ENCODE measurements at places on chromosomes 1 and 21.

DNA sequence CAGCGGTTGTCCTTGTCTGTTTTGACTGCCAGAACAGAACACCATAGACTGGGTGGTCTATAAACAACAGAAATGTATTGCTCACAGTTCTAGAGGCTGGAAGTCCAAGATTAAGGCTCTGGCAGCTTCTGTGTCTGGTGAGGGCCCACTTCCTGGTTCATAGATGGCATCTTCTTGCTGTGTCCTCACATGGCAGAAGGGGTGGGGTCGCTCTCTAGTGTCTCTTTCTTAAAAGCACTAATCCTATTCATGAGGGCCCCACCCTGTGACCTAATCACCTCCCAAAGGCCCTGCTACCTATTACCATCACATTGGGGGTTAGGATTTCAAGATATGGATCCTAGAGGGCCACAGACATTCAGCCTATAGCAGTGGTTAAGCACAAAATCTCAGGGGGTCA lies 304.4 kb downstream of the NFIA start:
- DNase-seq = no peak

DNA sequence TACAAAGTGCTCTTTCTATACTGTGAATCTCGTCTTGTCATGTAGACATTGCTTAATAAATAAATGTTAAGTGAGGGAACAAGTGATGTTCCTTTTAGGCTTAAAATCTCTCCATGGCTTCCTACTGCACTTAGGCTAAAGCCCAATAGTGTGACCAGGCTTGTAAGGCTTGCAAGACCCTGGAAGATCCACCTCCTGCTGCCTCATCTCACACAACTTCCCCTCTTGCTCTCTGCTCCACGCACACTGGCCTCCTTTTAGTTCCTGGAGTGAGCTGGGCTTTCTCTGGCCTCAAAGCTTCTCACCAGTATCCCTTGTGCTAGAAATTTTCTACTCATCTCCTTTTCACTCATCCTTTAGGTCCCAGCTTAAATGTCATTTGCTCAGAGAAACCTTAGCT lies 41.5 kb upstream of the DIPK1A start:
- no peak for DNase-seq

GRCh38 chr21:41573902-41574690 lies 66.1 kb upstream of the TMPRSS2 start:
- DNase-seq = no peak

- no peak for DNase-seq
Observed at GRCh38 chr1:193083365-193084088, 21.7 kb downstream of the GLRX2 start.

DNA sequence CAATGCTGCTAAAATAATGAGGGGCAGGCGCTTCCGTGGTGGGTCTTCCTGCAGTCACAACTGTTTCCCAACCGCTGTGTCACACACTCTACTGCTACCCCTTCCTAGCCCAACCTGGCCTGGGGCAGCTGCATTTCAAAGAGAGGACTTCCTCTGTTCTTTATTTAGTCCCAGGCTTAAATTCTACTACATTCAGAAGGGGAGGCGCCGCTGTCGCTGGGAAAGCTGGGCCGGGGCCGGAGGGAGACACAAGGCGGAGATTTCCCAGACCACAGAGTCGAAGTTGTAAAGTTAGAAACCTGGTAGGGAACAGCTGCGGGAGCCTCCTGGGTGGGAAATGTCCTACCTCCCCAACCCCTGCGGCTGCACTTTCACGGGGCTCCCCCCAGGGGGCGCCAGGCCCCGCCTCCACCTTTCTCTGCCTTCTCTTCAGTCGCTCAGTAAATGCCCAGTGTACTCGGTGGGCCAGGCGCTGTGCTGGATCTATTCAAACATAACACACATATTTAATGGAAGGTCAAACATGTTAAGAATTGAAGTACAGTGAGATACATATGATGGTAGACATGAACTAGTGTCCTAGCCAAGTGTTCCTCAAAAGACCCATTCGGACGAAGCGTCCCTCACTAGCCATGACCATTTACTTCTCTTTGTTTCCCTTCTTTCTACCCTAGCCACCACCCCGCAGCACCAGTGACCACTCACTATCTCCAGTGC lies 23.1 kb downstream of the DYRK3 start:
- DNase-seq = no peak

DNA sequence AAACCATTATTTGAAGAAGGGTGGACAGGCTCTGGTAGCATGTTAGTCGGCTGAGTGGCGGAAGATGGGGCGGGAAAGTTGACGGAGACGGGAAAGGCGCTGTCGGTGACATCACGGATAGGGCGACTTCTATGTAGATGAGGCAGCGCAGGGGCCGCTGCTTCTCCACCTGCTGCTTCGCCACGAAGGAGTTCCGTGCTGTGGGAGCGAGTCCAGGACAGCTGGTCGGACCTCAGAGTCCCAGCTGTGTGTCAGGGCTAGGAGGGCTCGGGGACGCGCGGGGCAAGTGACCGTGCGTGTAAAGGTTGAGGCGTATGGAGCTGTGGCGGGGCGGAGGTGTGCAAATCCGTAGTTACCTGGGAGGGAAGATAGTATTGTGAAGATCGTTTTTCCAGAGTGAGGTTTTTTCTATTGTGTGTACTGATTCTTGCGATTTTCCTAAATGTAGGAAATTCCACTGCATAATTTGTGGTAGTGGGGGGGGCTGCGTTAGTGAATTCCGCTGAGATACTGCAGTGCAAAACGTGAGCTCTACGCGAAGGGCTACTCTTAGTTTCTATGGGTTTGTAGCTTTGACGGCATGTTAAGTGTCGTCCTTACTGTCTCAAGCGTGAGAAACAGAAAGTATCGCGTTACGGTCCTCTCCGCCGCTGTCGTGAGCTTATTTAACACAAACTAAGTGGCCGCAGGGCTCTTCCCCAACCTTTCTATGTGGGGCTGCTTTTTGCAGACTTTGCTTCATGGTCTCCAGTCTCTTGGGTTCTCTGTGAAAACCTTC lies 111.2 kb upstream of the NBPF11 start:
- peak; percentile 47 for DNase-seq

GRCh38 chr1:204960306-204961125 lies 82.5 kb upstream of the CNTN2 start:
- no peak for DNase-seq

GRCh38 chr1:230073371-230074035 lies 6.5 kb downstream of the GALNT2 start:
- DNase-seq = no peak

- no peak for DNase-seq
Observed at GRCh38 chr1:110084227-110085078, 14.0 kb upstream of the ALX3 start.

DNA sequence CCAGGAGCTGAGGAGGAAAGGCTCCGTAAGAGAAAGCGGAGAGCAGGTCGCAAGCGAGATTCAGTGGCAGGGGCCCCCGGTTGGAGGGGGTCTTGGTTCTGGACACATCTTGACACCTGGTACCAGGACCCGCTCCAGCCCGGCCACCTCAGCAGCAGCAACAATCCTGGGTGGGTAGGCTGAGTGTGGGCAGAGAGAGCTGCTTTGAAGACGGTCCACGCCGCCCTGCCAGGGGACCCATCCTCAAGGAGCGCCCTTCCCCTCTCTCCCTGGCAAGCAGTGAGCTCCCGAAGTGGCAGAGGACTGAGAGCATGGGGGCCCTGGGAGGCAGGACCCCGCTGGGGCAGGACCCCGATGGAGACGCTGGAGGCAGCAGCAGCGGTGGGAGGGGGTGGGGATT lies 35.6 kb upstream of the LAPTM5 start:
- no peak for DNase-seq

GRCh38 chr1:99590578-99591209 lies 55.2 kb upstream of the PALMD start:
- peak; percentile 53 for DNase-seq

DNA sequence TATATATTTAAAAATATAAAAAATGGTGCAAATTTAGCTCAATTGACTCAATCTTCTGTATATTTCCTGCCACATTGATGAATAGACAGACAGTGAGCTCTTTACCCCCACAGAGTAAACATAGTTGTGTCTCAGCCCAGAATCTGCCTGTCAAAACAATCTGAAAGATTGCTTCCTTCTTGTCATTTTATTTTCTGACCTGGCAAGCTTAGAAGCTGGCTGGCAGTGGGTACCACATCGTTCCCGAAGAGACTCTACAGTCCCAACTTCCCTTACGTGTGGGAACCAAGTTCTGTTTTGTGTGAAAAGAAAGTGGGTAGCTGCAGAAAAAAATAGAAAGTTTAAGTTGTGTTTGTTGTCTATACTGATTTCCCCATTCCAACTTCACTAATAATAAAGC lies 629.3 kb upstream of the NEGR1 start:
- no peak for DNase-seq

DNA sequence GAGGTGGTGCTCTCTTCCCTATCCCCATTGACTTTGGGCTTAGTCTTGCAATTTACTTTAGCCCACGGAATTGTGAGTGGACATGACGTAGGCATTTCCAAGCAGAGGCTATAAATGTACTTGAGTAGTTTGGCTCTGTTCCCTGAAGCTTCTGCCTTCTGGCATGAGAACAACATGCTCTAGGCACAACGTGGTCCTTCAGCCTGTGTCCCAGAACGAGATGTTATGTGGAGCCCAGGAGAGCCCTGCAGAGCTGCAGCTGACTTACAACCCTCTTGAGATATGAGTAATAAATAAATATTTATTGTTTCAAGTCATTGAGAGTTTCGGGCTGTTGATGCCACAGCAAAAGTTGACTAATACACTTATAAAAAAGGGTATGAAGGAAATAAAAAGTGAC lies 105.2 kb upstream of the HMGB4 start:
- no peak for DNase-seq

DNA sequence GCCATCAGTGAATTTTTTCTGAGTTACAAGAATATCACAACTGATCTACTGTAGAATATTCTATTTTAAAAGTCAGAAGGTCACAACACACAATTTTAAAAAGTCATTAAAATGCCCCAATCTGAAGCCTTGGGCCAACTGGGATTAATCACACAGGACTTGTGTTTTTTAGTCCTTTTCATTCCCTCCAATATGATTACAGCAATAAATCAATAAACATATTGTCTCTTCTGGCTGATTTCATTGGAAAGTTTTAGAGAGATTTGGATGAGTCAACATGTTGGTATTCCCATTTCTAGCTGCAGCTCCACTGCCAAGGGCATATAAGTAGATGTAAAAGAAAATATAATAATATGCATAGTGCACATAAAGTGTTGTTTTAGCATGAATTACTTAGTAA lies 85.8 kb downstream of the NIBAN1 start:
- no peak for DNase-seq

DNA sequence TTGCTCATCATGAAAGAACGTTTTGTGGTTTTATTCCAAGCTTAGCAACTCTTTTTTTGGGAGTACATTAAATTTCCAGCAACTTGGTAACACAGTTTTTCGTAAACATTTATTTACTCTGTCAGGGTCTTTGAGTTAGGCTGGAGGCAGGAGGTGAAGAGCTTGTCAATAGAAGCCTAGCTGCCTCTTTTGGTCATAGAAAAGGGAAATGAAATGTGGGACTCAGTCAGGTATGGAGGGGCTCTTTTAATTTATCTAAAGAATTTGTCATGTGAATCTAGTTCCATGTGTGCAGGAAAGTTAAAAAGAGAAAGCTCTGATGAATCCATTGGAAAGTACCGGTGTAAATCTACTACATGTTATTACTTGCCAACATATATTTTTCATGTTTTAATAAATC lies 45.9 kb upstream of the PRMT6 start:
- no peak for DNase-seq

GRCh38 chr21:25338415-25338814 lies 268.9 kb downstream of the MRPL39 start:
- DNase-seq = no peak

Measured in brain pericyte (primary cell).